Endothelial cell of umbilical vein (primary cell): ENCODE measurements at places on chromosomes 16 and 17.

DNA sequence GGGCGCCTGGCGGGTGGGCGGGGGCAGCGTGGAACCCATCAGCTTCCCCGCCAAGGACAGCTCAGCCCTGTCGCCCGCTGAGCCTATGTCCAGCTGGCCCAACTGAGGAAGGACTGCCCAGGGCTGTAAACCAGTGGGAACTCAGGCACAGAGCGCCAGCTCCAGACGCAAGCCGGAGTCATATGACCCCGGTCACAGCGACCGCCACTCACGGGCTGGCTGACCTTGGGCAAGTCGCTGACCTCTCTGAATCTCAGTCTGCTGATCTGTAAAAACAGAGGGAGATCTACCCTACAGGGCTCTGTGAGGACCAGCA is 170.0 kb downstream of the C16orf78 start:
- DNase-seq = no peak

- no peak for DNase-seq
These were observed 188.2 kb upstream of the CIBAR2 start for GRCh38 chr16:85300406-85300968.

- DNase-seq = no peak
These were observed 151.2 kb downstream of the MYO1D start for GRCh38 chr17:32725697-32726096.

DNA sequence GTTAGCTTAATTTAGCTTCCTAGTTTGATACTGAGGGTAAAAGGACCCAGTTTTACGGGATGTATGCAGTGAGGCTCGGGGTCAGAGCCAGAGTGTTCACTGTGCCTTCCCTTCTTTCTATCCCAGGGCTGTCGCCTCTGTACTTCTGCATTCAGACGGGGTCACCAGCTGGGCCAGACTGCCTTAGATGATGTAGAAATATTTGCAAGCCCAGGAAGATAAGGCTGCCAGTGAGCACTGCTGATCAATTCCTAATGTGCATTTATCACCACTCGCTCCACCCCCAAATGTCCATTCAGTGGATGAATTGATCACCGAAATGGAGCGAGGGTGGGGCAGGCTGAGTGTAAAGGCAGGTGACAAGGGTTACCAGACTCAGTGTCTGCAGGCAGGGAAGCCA is 9.1 kb downstream of the SHISA6 start:
- DNase-seq = no peak
